GM04503 (cell line): ENCODE measurements at places on chromosomes 1 and 21.

GRCh38 chr1:162892906-162893611 lies 32.1 kb upstream of the CCDC190 start:
- no peak for DNase-seq

DNA sequence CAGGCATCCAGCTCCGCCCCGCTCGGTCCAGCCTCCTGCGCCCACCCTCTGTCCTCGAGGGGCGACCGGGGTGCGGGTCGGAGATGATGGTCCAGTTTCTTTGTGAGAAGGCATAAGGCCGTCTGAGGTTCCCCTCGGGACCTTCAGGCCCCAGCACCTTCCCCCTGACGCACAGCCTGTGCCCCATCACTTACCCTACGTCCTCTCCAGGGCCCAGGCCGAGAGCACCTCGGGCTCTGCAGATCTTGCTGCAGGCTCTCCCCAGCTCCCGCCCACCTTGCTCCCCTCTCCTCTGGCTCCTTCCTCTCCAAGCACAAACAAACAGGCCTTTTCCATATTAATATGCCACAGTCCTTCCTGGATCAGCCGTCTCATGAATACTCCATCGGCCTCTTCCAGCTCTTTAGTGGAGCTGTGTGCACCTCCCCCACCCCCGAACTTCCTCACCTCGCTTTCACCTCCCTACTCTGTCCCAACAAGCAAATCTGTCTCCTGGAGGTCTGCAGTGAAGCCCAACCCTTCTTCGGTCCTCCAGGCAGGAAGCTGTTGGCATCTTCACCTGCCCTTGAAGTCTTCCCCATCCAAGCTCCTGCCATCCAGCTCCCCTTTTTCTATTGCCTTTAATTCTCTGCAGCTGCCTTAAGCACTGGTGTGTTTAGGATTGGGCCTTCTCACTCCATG lies 448 bp upstream of the COL9A2 start:
- DNase-seq = no peak

DNA sequence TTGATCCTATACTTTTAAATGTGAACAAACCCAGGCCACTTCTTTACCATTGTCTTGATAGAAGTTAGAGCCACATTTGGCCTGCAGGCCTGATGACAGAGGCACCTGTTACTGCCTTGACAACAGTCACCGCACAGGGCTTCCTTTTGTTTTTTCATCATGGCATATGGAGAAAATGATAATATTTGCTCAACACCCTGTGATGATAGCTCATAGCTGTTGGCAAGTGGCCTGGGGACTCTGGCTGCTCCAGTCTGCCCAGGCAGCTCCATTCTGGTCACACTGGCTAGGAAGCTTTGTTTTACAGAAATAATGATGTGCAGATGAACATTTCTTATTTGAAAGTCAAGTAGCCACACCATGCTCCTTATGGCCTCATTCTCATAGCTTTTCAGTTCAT lies 89.6 kb upstream of the GPR88 start:
- DNase-seq = no peak

GRCh38 chr1:31510304-31510703 lies 66.0 kb upstream of the TINAGL1 start:
- DNase-seq = no peak

- no peak for DNase-seq
Observed at GRCh38 chr21:46436621-46437020, 22.1 kb upstream of the DIP2A start.

DNA sequence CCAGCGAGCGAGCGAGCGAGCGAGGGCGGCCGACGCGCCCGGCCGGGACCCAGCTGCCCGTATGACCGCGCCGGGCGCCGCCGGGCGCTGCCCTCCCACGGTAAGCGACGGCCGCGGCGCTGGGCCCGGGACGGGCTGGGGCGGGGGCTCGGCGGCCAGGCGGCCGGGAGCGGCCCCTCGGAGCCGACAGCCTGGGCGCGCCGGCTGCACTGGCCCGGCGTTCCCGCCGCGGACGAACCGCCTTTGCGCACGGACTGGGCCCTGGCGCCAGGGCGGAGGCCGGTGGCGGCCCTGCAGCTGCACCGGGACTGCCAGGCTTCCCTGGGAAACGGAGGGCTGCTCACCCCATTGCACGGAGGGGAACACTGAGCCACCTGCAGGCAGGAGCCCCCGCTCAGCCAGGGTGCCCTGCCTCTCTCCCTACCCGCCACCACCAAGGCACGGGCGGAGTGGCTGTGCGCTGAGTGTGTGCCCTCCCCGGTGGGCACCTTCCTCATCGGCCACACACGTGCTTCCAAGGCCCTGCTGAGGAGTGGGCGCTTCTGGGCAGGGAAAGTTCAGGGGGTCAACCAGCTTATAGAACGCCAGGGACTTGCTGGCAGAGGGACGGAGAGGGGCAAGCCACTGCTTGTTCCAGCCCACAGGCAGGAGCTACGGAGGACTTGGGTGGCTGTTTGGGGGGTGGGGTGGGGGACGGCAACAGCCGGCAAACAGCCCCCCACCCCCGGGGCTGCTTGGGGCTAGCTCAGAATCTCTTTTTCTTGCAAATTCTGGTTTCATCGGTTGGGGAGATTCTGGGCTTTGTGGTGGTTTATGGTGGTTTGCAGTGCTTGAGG lies 532 bp downstream of the CSF1 start:
- DNase-seq = no peak

GRCh38 chr1:185564816-185565215 lies 169.4 kb upstream of the HMCN1 start:
- no peak for DNase-seq

GRCh38 chr1:108718927-108719655 lies 6.4 kb downstream of the FNDC7 start:
- no peak for DNase-seq

GRCh38 chr1:232300466-232300865 lies 329.5 kb downstream of the SIPA1L2 start:
- no peak for DNase-seq

DNA sequence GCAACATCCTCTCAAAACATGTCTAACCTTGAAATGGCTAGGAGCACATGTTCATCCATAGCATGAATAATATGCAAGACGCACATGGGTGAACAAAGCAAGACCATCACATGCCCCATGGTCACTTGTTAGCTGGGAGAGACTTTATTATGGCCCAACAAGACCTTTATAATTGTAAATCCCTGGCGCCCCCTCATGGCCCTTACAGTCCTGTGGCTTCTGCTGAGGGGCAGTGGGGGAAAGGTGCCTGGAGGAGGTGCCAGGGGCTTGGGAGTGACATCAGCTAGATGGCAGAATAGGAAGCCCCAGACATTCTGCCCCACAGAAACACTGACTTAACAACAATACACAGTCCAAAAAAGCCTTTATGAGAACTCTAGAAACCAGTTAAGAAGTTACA lies 51.7 kb downstream of the CSMD2 start:
- DNase-seq = no peak

DNA sequence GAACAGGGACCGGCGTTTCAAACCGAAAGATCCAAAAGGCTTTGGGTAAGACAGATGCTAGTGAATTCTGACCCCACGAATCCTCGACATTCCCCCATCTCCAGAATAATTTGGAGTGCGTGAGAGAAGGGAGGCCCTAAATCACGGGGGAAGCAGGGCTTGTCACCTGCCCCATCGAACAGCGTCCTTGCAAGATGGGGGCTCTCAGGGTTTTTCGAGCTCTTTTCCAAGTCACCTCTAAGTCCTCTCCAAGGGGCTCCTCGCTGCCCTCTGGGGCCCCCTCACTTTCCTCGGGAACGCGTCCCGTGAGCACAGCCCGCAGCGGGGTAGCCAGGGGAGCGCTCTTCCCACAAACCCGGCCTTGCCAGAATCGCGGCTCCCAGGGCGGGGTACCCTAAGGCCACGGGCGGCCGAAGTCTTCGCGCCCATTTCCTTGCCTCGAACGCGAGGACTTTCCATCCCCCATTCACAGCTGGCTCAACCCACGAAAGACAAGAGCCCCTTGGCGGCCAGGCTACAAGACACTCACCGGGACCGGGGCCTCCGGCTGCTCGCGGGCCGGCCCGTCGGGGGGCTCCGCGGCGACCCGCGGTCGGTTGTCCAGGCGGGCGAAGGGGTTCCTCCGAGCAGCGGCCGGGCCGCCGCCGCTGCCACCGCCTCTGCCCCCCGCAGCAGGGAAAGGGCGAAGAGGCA lies 546 bp downstream of the DONSON start:
- DNase-seq = no peak

GRCh38 chr1:44717653-44718052 lies 13.3 kb downstream of the RNU5D-1 start:
- no peak for DNase-seq

DNA sequence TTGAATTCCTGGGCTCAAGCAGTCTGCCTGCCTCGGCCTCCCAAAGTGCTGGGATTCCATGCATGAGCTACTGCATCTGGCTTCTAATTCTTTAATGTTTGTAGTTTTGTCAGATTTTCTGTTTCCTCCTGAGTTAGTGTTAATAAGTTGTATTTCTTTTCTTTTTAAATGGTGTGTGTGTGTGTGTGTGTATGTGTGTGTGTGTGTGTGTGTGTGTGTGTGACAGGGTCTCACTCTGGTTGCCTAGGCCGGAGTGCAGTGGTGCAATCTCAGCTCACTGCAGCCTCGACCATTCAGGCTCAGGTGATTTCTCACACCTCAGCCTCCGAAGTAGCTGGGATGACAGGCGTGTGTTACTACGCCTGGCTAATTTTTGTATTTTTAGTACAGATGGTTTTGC lies 50.2 kb downstream of the ADARB1 start:
- no peak for DNase-seq

GRCh38 chr1:40753142-40753882 lies 30.3 kb upstream of the KCNQ4 start:
- DNase-seq = no peak

- DNase-seq = no peak
Observed at GRCh38 chr1:200784576-200784975, 45.9 kb downstream of the CAMSAP2 start.

GRCh38 chr1:227490478-227490877 lies 72.9 kb upstream of the ZNF678 start:
- DNase-seq = no peak

GRCh38 chr1:217482356-217483102 lies 148.4 kb downstream of the GPATCH2 start:
- DNase-seq = peak; percentile 30

DNA sequence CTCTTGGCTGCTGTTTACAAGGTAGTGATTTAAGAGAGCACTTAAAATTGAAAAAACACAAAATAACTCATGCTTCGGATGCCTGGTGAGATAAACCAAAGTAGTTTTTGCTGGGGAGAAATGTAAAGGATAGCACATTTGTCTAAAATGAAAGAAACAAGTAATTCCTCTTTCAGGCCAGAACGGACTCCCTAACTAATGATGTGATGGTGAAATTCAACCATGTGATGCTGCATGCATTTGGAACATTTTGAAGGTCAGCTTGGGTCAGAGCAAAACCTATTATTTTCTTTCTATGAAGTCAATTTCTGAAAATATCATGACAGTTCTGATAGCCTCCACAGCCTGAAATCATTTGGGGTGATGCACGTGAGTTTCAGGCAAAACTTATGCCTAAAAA lies 27.6 kb downstream of the NMNAT2 start:
- no peak for DNase-seq

DNA sequence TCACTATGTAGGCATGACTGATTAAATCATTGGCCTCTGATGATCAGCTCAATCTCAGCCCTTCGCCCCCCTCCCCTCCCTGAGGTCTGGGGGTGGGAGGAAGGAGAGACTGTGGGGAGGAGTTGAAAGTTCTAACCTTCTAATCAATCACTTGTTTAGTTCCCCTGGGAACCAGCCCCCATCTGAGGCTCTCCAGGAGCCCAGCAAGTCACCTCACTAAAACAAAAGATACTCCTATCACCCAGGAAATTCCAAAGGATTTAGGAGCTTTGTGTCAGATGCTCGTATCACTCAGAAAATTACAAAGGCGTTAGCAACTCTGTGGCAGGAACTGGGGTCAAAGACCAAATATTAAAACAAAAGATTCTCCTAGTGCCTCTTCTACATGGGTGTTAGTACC lies 21.6 kb downstream of the SYF2 start:
- no peak for DNase-seq

GRCh38 chr21:36554411-36555157 lies 74.7 kb upstream of the CLDN14 start:
- DNase-seq = no peak

DNA sequence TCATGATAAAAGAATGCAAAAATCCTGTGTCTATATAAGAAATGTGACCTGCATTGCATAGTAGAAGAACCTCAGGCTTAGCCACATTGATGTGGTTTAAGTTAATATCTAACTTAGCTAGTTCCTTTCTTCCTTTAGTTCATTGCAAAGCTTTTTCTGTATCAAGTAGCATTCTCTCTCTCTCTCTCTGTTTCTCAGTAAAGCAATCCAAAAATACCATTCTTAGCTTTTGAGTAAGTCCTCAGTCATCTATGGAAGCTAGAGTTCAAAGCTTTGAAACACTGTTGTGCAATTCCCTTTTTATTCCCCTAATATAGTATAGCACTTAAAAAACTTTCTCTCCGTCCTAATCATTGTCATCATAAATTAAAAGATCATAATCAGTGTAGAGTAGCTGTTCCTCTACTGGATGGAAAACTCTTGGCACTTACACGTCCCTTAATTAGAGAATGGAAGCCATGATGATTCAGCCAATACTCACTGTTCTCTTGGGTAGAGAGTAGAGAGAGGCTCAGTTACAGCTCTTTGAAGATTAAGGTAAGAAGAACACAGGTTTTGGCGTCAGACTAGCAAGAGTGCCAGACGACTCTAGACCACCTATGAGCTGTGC lies 350.3 kb upstream of the LYPLAL1 start:
- DNase-seq = peak; percentile 92

DNA sequence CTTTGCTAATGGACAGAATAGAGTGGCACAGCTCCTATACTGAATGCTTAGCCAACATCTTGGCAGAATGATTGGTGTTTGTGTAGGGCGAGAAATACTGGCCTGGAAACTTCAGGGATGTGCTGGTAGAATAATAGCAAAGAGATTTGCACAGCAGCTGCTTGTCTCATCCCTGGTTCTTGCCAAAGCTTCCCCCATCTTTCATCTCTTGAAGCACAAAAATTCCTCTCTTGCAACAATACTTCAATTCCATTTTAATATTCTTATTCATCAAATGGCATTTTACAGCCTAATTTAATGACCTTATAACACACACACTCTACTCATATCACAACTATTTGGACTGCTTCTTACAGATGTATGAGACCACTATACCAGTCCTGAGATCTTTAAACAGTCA lies 37.7 kb downstream of the LHX8 start:
- no peak for DNase-seq

DNA sequence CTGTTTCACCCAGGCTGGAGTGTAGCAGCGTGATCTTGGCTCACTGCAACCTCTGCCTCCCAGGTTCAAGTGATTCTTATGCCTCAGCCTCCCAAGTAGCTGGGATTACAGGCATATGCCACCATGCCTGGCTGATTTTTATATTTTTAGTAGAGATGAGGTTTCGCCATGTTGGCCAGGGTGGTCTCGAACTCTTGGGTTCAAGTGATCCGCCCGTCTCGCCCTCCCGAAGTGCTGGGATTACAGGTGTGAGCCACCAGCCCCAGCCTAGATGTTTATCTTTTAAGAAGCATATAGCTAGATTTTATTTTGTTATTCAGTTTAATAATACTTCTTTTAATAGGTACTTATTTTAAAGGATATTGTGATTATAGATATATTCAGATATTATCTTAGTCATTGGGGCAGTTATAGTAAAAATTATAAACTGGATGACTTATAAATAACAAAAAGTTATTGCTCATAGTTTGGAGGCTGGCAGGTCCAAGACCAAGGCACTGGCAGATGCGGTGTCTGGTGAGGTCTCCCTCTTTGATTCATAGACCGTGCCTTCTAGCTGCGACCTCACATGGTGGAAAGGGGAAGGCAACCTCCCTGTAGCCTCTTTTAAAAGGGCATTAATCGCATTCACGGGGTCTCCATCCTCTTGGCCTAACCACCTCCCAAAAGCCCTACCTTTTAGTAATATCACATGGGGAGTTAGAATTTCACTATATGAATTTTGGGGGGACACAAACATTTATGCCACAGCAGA lies 3.1 kb upstream of the KCNE2 start:
- no peak for DNase-seq
